ENCODE measurements at places on chromosomes 11 and 22.

DNA sequence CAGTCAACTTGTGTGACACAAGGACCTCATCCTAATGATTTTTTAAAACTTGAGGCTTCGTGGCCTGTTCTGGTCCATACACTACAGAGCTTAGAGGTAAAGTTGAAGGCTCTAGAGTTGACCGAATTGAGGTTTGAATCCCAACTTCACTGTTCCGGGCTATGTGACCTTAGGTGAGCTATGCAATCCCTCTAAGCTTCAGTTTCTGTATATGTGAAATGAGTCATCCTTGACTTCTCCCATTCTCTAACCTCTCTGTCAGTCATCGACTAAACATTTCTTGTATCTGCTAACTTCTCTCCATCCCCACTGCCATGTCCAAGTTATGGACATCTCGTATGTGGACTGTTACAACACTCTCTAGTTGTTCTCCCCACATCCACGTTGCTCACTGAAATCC lies 178.2 kb upstream of the TMEM45B start:
- no peak for DNase-seq

DNA sequence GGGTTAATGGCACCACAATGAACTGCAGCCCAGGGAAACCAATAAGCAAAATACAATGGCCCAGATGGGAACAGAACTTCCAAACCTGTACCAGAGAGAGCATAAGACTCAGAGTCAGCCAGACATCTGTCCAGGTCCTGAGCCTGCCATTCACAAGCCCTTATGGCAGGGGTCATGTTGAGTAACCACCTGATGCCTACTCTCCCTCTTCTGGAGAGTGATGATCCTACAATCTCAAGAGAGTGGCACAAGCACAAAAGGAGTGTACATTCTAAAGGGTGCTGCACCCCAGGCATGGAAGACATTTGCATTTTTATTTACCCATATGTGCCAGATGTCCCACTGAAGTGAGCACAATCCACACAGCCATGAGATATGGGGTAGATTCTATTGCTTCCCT lies 10.6 kb downstream of the TENM4 start:
- peak; percentile 5 for DNase-seq

- no peak for DNase-seq
Observed at GRCh38 chr11:86497310-86497709, 122.6 kb downstream of the CCDC81 start.

DNA sequence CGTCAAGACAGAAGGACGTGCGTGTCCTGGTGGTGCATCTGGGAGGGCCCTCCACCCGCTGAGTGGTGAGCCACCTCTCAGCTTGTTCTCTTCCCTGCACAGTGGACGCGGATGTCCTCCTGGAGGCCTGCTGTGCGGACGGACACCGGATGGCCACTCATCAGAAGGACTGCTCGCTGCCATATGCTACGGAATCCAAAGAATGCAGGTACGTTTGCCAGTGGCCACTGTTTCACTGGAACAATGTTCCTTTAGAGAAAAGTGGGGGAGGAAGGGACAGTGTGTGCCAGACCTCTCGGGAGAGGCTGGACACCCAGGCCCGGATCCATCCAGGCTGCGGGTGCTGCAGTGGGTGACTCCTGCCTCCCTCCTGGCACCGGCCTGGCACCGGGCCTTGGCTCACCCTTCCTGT lies 15.9 kb downstream of the FBLN1 start:
- no peak for DNase-seq

- no peak for DNase-seq
Observed at GRCh38 chr22:33539202-33539901, 380.9 kb downstream of the LARGE1 start.

- no peak for DNase-seq
Observed at GRCh38 chr11:503179-503981, 3.7 kb downstream of the RNH1 start.

GRCh38 chr11:94107363-94107762 lies 21.3 kb upstream of the PANX1 start:
- peak; percentile 9 for DNase-seq

DNA sequence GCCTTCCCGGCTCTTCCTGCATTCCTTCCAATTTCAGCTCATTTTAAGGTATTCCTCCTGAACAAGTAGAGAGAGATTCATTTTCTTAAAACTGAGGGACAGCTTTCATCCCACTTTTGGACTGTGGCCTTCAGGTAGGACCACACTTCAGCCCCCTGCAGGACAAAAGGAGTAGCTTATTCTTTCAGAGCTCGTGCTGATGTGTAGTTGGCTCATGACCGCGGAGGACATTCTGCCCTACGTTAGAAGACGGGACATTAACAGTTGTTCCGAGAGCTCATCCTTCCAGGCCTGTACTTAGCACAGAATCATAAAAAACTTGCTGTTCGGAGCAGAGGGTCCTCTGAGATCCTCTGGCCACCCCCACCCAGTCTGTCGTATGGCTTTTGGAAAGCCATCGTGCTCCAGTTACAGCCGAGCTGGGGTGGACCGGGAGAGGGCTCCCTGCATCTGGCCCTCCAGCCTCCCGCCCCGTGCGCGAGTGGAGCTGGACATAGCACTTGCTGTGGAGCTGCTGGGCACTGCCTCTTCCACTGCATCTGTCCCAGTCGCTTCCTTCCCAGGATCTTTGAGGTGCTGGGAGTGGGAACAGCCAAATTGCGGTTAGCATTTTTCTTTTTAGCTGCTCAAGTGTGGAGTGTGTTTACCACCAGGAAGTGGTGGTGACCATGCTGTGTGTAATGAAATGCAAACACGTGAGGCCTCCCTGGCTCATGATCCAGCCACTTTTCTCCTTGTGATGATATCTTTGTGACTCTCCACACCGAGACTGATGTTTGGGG lies 250.3 kb downstream of the TBC1D22A start:
- DNase-seq = no peak

DNA sequence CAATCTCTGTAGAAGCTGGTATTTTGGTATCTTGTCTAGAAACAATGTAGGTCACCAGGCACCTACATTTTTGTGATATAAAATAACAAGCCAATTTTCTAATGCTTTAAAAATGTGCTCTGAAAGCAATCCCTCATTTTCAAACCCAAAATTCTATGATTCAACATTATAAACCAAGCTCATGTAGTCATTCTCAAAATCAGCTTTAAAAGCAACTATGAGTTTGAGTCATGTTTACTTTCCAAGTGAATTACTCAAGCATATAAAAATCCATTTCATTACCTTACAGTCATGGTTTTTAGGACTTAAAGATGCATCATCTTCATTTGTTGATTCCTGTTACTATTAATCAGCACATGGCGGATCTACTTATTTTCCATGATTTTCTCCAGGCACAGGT lies 216.4 kb downstream of the GRM5 start:
- no peak for DNase-seq

GRCh38 chr11:33025339-33025722 lies 9.7 kb downstream of the DEPDC7 start:
- DNase-seq = no peak

GRCh38 chr11:105823495-105824033 lies 198.5 kb downstream of the MSANTD4 start:
- DNase-seq = no peak

GRCh38 chr11:70024773-70025045 lies 53.4 kb upstream of the ANO1 start:
- DNase-seq = no peak

GRCh38 chr11:79925570-79925969 lies 484.7 kb upstream of the TENM4 start:
- DNase-seq = no peak

GRCh38 chr11:118909619-118910308 lies 16.0 kb downstream of the BCL9L start:
- no peak for DNase-seq

DNA sequence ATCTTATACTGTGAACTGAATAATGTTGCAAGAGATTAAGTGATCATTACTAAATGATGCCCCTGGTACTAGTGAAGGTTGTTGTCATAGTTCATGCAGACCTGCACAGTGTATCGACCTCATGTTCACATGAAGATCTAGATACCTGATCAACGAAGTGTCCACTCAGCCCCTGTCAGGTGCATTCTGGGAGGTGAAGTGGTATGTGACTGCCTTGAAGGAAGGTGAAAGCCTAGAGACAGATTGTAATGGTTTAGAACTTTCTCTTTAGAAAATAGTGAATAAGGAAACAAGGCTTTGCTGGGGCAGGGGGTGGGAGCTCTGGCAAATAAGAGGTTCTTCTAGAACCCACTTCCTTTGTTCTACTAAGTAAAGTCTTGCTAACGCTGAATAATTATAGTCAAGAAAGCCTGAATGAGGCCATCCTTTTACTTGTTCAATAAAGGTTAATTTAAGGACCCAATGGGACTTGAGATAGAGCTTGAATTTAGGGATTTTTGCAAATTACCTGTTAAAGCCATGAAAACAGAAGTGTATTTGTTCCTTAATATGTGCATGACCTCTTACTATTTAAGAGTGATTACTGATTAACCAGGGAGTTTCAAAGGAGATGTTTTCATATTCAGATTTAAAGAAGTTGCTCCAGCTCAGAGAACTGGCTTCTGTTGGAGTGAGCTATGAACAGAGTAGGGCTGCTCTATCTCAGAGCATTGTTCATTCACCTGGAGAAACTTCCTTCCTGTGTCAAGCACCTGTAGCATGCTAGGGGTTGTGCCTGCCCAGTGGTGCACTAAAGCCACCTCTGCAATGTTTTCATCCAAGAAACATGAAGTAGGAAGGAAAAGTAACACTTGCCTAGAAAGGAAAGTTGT lies 45.3 kb downstream of the C22orf31 start:
- no peak for DNase-seq

DNA sequence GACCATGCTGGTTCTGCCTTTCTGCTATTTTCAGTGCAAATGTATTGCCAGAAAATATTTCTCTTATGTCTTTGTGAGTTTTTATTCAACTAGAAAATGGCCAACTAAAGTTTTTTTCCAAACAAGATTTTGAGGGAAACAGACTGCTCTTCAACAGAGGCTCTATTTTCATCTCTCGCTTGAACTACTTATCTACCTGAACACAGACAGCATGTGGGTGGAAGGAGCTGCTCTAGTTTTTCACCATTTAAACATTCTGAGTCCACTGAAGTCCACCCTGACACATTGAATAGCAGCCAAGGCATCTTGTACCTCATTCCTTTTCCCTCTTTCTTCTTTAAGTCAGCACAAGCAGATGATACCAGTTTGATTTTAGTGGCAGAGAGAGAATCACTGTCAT lies 9.8 kb upstream of the OR9I1 start:
- DNase-seq = no peak

DNA sequence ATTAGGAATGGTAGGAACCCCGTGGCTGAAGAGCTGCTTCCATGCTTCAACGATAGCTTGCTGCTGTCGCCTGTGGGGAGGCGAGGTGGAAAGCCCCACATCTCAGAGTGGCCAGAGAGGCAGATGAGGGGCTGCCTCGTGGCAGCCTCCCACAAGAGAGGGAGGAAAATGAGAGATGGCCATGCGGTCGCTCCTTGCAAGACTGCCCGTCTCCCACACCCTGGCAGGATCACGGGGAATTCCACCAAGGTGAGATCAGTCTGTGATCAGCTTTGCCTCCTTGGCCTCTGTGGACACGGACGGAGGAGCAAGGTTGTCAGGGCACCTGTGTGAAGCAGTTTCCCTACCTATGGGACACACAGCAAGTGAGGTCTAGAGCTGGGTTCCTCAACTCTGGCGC lies 3.0 kb downstream of the CRYBA4 start:
- DNase-seq = no peak

GRCh38 chr11:82105331-82105998 lies 628.2 kb downstream of the FAM181B start:
- peak; percentile 6 for DNase-seq

GRCh38 chr11:70510571-70510970 lies 112.2 kb downstream of the CTTN start:
- no peak for DNase-seq

DNA sequence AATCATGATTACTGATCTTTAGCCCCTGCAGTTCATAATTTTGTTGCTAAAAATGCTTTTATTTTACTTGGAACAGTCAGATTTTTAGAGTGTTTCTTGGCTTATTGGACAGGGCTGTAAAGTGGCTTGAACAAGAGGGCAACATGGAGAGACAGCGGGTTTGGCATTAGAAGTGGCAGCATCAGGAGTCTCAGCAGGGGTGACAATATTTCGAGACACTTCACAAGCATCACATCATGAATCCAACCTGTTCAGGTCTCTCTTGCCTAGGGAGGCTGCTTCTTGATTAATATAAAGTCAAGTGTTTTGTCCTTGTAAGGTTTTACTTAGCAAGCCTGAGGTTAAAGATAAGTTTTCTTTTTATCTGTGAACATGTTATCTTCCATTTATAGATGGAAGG lies 2249.5 kb downstream of the LRRC4C start:
- DNase-seq = no peak

DNA sequence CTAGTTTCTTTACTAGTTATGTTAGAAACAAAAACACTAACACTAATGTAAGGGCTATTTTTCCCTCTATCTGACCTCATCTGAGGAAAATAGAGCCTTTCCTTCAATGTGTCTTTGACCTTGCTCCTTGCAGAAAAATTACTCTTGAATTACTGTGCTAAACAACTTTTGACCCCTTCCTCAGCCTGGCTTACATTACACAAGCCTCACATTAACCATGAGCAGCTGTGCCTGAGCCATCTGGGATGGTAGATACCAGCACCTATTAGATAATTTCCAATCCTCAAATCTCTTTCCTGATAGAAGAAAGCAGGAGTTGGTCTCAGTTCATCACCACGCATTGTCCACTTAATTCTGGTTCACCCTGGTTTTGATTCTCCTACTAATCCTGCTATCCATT lies 134.4 kb upstream of the NCAM1 start:
- DNase-seq = no peak

- DNase-seq = no peak
Observed at GRCh38 chr11:57868491-57868890, 106.9 kb downstream of the CTNND1 start.

DNA sequence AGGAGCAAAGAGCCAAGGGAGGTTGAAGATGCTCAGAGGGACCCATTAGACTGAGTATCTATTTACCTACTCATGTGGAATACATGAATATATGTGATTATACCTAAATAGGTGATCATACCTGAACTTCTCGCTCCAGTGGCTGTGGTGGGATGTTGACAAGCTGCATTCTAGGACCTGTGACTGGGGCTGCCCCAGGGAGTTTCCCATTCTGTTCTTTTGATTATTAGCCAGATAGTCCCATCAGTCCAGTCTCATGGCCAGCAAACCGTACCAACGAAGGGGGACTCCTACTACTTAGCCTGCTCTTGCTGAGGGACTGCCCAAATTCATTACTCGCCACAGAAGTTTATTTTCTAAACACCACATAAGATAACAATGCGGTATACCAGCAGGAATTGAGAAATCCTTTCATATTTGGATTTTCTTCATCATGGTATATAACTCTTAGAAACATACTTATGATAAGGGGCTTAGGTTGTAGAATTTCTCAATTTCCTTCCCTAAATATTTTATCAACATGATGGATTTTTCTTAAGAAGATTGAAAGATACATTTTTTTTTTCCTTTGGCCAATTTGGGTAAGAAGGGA lies 273.9 kb downstream of the NTM start:
- DNase-seq = no peak
